ENCODE measurements at places on chromosomes 2 and 18.

DNA sequence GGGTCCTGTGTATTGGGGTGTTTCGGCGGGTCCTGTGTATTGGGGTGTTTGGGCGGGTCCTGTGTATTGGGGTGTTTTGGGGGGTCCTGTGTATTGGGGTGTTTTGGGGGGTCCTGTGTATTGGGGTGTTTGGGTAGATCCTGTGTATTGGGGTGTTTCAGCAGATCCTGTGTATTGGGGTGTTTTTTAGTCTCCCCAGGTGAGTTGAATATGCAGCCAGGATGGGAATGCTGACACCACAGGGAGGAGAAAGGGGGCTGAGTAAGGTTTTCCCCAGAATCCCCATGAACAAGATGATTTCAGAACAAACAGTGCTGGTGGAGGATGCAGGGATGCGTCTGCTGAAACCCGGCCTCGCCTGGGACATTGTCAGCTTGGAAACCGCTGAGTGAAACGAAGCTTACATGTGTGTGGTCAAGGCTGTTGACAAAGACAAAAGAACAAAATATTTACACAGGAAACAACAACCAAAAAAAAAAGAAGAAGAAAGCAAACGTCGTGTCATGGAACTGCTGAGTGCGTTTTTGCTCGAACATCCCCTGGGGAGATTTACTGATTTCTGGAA lies 88.5 kb upstream of the ODC1 start:
- no peak for DNase-seq

GRCh38 chr2:100891906-100892642 lies 72.1 kb downstream of the NPAS2 start:
- DNase-seq, result no peak

GRCh38 chr2:236562434-236562833 lies 7.2 kb upstream of the ACKR3 start:
- no peak for DNase-seq

DNA sequence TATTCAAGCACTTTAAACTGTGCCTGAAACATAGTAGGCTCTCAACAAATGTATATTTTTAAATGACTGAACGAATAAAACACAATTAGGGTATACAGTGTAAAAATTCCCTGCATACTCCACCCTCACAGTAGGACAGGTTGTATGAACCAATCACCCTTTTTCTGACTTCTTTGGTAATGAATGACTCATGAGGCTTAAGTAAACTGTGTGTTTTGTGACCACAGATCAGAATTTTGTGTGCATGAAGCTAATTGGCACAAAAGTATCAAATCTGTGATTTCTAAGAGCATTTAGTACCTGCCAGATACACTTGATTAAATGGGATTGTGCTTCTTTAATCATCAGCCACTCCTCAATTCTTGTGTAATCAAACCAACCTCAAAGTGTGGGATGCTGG lies 109.9 kb upstream of the MAP4K3 start:
- no peak for DNase-seq

GRCh38 chr2:83991992-83992391 lies 467.1 kb downstream of the SUCLG1 start:
- DNase-seq, result no peak

- no peak for DNase-seq
Measured at GRCh38 chr2:201246280-201246679, 14.1 kb upstream of the CASP8 start.

DNA sequence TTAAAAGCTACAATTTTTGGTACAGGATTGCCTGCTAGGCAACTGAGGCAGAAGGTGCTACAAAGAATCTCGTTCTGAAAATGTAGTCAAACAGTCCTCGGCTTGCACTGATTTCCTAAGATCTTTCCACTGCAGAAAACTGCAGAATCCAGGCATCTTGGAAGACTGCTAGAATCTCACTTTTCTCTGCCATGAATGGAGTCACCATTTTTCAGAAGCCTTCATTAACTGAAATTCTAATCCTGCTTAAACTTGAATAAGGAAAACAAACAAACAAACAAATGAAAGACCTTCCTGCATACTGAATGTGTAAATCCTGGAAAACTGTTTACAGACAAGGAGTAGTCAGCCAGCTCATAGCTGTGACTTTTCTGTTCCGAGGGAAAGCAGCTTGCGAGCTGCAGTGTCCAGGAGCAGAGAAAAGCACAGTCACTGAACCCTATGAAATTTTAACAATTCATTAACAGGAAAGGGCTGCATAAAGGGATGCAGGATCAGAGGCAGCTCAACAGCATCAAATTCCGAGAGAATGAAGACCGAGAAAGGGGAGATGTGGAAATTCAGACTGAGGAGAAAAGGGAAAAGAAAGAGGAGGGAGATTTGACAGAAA lies 210.5 kb upstream of the PIK3C3 start:
- no peak for DNase-seq

GRCh38 chr18:74722237-74722636 lies 124.6 kb downstream of the ZNF407 start:
- DNase-seq, result no peak

DNA sequence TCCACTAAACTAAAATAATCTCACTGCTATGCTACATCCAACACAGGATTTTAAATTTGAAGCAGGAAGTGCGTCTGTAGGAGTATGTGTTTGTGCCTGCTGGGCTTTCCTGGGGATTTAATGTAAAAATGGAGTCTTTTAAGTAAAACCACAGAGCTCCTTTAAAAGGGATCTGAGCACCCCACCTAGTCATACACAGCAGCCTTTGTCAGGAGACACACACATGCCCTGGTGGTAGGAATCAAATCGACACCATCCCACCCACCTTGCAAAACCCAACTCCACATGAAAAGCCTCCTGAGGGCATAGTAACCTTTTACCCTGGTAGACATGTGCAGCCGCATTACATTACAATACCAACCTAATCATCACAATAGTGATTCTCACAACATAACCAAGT lies 29.1 kb downstream of the UXS1 start:
- no peak for DNase-seq

- DNase-seq, result no peak
Measured at GRCh38 chr2:72159211-72159993, 11.7 kb upstream of the CYP26B1 start.

DNA sequence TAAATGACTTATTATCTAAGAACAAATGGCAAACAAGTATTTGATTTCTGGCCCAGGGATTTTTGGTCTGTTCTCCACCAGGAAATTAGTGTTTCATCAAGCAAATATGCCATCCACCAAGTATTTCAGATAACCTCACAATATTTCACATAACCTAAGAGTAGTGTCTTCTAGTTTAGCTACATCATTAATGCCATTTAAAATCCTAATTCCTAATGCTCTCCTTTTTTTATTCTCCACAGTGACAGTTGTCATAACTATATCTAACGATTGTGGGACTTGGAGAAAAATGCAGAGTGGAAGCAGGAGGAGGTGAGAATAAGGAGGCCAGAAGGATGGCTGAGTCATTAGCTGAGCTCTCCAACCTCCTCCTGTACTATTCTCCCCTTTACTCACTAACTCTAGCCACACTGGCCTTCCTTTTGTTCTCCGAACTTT lies 58.5 kb upstream of the CTLA4 start:
- DNase-seq, result no peak

GRCh38 chr18:3691705-3692104 lies 241.7 kb downstream of the TGIF1 start:
- DNase-seq, result no peak

- DNase-seq, result no peak
Measured at GRCh38 chr2:28401411-28401810, 8.8 kb downstream of the FOSL2 start.

DNA sequence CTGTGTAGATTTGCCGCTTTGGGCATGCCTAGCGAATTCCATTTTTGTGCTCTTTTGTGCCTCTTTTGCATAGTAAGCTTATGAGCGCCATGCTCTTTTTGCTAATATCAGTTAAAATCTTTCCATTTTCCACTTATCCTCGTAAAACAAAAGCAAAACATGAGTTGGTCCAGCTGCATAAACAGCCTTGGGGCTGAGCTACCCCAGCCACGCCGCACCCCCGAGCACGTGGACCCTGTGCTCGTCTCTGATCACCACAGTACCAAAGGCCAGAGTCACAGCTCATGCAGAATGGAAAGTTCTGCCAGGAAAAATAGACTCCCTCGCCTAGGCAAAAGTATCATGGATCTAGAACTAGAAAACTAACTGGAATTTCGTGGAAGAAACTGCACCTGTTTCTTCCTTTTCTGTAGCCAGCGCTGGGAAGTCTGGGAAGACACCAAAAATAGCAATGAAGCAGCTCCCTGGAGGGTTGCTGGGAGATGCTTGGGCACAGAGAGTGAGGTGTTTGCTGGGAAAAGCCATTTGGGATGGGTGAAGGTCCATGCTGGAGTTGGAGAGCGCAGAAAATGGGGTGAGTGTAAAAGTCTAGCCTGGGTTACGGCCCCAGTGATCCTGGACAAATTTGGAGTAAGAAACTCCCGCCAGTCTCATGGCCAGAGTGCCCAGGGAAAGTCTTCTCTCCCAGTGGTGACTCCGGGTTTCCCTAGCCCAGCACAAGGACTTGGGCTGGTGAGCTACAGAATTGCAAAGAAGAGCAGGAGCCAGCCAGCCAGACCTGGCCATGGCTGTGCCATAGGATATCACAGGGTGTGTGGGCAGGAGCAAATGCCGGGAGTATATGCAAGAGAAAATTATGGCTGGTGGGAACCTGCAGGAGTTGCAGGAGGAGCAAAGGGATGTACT lies 218.4 kb downstream of the GBX2 start:
- DNase-seq, result no peak

DNA sequence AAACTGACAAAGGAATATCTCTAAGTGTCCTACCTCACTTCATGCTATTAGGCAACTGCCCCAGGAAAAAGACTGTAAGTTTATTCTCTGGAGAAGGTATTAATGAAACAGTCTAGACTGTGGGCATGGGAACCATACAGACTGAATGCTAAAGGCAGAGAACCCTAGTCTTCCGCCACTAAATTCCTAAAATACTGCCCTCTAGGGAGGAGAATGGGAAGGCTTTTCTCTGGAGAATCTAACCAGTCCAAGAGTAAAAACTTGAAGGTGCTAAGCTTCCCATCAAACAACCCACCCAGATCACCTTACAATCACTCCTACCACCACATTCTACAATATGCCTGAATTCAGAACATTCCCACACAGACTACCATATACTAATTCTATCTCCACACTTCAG lies 3.4 kb downstream of the SRBD1 start:
- no peak for DNase-seq

GRCh38 chr2:98702858-98703620 lies 27.9 kb downstream of the MGAT4A start:
- no peak for DNase-seq

DNA sequence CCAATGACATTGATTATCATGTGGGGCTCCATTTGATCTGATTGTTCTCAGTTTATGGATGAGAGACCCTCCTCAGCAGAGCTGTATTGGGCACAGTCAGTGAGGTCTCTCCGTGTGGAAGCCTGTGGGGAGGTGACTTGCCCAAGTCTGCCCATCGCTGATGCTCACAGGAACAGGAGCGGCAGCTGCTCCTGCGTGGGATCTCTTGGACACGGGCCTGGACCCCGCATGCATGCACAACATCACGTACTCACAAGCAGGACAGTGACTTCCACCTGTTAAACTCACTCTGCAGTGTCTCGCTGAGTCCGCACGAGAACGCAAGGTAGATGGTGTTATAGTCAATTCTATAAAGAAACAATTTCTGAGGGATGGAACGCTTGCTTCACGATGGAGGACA lies 55.0 kb downstream of the KCNF1 start:
- no peak for DNase-seq

GRCh38 chr18:55252053-55252675 lies 292.9 kb upstream of the CCDC68 start:
- DNase-seq, result no peak

DNA sequence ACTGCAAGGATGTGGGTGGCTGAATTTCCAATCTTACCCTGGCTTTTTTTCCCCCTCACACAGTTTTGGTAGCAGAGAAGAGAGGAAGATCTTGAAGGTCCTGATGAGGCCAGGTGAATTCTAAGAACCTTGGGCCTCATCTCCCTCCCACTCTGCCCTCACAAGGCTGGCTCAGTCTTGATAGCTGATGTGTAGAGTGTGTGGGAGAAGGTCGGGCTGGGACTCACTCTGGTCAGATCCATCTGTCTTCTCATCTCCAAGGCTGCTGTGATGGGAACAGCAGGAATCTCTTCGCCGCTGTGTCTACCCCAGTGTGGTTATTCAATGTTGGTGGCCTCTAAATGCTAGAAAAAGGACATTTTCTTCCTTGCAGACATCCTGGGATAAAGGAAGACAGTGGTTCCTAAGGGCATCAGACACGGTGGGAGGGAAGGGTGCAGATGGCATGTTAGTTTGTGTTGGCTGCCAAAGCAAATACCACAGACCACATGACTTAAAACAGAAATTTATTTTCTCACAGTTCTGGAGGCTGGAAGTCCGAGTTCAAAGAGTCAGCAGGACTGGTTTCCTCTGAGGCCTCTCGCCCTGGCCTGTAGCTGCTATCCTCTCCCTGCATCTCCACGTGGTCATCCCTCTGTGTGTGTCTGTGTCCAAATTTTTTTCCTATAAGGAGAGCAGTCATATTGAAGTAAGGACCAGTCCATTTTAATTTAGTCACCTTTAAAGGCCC lies 37.6 kb upstream of the MGAT4A start:
- peak; percentile 28 for DNase-seq

DNA sequence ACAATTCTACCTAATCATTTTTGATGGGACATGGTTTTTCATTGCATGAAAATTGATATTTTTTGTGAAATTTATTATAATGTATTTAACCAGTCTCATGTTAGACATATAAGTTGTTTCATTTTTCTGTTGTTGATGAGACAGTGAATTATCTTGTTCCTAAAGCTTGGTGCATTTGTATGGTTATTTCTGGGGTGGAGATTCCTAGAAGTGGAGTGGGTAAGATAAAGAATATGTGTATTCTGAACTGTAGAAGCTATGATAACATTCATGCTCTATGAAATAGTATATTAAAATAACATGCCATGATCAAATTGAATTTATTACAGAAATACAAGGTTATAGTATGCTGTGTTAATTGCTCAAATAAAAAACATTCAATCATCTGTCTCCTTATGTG lies 69.2 kb downstream of the BOLA3 start:
- no peak for DNase-seq

GRCh38 chr2:146240391-146240790 lies 1604.4 kb upstream of the ACVR2A start:
- no peak for DNase-seq

Data from activated CD8-positive, alpha-beta memory T cell treated with anti-CD3 and anti-CD28 coated beads for 4 hours (primary cell).